ENCODE measurements at places on chromosomes 5 and 9.

- no peak for DNase-seq
Measured at GRCh38 chr5:140443-140829, 48.5 kb downstream of the PLEKHG4B start.

GRCh38 chr5:85479849-85480248 lies 1095.2 kb upstream of the EDIL3 start:
- DNase-seq, result no peak

GRCh38 chr5:31361234-31361633 lies 167.7 kb downstream of the CDH6 start:
- DNase-seq, result no peak

- no peak for DNase-seq
Measured at GRCh38 chr5:150175536-150175935, 9.0 kb downstream of the CDX1 start.

- no peak for DNase-seq
Measured at GRCh38 chr5:128262911-128263310, 179.3 kb downstream of the SLC12A2 start.

DNA sequence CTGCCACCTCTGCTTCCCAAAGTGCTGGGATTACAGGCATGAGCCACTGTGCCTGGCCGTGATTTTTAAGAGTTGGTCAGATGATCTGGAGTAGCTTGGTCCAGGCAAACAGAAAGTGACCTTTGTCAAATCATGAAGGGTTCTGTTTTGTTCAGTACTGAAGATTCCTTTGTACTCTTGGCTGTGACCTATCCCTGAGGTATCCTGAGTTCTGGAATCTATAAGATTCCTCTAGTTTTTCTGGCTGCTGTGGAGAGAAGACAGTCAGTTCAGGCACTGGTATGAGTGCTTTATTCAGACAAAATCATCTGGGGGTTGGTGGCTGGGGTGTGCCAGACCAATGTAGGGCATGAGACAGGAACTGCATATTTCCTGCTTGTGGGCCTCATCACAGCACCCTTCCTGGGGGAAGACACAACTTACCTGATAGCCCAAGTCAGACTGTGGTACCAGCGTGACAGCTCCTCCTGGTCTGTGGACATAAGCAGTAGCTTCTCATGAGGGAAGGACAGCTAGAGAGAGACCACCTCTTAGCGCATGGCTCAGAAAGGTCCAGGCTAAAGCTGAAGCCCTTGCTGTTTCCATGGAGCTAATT lies 3.1 kb downstream of the ARHGEF39 start:
- DNase-seq, result no peak

DNA sequence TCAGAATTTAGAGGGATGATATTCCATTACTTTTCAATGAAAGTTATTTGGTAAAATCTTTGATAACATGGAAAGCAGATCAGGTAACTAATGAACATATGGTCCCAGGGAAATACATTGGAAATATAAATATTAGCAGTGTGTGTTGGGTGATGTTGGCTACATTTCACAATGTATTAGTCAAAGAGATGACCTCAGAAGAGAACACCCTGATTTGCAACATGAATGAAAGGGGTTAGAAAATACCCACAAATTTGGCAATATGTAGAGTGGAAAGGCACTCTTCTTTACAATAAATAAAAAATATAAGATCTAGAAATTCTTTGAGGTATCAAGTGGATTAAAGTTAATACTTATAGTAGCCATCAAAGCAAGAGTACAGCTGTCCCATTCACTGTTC lies 606.7 kb downstream of the PSAT1 start:
- no peak for DNase-seq

- no peak for DNase-seq
Measured at GRCh38 chr9:92263131-92263530, 30.4 kb downstream of the IARS1 start.

- DNase-seq, result no peak
Measured at GRCh38 chr9:79073201-79073600, 498.6 kb upstream of the TLE4 start.

DNA sequence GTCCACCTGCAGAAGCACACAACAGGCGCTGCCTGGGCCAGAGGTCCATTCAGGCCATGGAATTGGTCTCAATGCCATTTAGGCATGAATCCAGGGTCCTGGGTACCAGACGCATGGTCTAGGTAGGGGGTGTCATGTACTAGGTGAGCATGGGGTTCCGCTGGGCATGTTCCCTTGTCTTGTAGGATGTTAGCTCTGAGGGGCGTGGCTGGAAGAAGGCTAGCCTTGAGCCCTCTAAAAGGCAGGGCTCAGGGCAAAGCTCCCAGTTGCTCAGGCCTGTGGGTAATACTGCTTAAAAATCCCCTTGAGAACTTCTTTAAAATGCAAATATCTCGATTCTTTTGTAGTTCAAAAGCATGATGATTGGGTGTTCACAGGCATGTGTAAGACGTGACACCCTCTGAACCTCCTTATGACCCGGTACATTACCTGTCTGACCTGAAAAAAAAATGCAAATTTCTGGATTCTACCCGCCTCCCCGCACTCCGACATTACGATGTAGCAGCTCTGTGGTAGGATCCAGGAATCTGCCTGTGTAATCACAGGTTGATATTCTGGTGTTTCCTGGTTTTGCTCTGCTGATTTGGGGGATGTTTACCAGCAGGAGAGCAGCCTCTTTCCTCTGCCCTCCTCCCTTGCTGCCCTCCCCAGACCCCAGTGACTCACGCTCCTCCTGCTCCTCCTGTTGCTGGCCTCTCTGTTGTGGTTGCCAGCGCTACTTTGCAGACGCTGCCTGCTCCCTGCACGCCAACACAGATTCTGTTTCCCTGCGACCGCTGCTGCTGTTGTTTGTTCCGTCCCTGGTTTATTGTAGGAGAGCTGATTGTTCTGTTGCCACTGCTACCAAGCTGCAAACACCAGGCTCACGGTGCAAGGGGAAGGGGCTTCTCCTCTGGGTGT lies 5.7 kb downstream of the TMC1 start:
- DNase-seq, result no peak

DNA sequence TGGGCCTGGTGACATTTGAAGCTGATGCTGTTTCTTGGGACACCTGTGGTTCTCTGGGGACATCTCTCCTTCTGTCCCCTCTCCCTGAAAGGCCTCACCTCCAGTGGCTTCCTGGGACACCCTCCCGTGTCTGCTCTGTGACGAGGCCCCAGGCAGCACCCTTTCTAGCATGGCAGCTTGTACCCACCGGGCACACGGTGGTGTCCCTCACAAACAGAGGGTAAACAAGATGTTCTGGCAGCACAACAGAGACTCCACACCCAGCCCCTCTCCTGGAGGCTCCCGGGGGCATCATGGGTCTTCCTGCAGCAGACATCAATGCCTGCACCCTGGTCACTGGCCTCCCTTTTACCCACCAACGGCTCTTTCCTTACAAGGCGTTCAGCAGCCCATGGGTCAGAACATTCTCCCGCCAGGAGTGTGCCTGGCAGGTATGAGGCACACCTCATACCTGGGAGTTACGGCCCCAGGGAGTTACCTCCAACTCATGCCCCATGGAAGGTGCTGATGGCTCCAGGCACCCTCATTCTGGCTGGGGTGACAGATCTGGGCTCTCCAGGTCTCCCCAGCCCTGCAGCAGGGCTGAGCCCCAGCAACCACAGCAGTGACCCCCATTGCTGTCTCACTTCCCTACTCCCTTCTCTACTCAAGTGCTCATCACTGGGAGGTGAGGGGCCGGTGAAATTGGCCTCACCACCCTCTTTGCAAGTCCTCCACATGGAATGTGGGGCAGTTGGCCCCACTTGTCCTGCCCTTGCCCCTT lies 51.1 kb downstream of the BARX1 start:
- no peak for DNase-seq

- DNase-seq, result peak; percentile 64
Measured at GRCh38 chr9:114677418-114677817, 4.6 kb downstream of the TEX48 start.

GRCh38 chr5:84729326-84729725 lies 344.6 kb upstream of the EDIL3 start:
- no peak for DNase-seq

- DNase-seq, result no peak
Measured at GRCh38 chr9:77507212-77507961, 140.7 kb downstream of the GNA14 start.

GRCh38 chr5:160792281-160792680 lies 59.7 kb downstream of the ATP10B start:
- no peak for DNase-seq

GRCh38 chr5:126487596-126487995 lies 64.4 kb downstream of the GRAMD2B start:
- DNase-seq, result no peak
